Activated CD4-positive, CD25-positive, alpha-beta regulatory T cell treated with anti-CD3 and anti-CD28 coated beads, Interleukin-2, amount 50 U/mL, for 24 hours (primary cell): ENCODE measurements at places on chromosomes 3 and 15.

- ATAC-seq: no peak
These were observed 156.8 kb downstream of the WNT5A start for GRCh38 chr3:55330355-55330754.

GRCh38 chr3:50248387-50248786, 12.4 kb downstream of the GNAI2 start:
- ATAC-seq: no peak

- no peak for ATAC-seq
These were observed 21.6 kb upstream of the TIGIT start for GRCh38 chr3:114272271-114272670.

- peak; percentile 77 for ATAC-seq
These were observed 43.5 kb downstream of the LPP start for GRCh38 chr3:188197388-188197847.

DNA sequence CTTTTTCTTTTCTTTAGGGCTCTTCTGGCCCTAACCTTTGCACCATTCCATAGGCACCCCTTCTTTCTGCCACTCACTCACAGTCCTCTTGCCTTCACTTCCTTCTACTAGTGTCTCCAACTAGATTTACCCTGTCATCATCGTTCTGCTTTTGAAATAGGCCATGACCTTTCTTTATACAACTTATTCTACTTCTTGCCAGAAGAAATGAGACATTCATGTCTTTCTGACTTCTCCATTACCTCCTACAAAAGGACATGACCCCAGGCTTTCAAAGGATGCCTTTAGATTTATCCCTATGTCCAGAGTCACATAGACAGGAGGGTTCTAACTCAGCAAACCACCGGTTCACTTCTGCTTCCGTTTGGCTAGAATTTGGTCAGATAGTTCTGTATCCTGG, 336.4 kb upstream of the LRRFIP2 start:
- ATAC-seq: no peak

- no peak for ATAC-seq
These were observed 122.7 kb downstream of the WNT5A start for GRCh38 chr3:55364421-55364820.

GRCh38 chr3:113589971-113590370, 57.6 kb downstream of the SIDT1 start:
- no peak for ATAC-seq

- ATAC-seq: no peak
These were observed 23.2 kb downstream of the NRG4 start for GRCh38 chr15:75989045-75989444.

DNA sequence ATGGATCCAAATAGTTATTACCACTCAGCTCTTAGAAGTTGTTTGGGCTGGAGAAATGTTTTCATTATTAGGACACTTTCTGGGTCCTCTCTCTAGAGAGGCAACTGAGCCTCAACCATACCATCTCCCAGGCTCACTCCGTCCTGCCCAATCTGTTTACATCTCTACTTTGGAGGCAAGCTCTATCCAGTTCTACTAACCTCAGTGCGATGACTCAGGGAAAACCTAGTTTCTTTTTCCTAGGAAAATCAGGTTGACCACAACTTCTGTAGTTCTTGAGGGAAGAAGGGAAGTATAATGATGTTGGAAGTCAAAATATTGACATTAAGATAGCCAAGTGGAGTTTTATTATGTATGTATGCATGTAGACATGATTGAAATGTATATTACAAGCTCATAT, 40.4 kb downstream of the LPP start:
- no peak for ATAC-seq

GRCh38 chr3:54003136-54003535, 111.5 kb upstream of the SELENOK start:
- ATAC-seq: no peak

GRCh38 chr3:136075811-136076210, 110.3 kb downstream of the PPP2R3A start:
- no peak for ATAC-seq

DNA sequence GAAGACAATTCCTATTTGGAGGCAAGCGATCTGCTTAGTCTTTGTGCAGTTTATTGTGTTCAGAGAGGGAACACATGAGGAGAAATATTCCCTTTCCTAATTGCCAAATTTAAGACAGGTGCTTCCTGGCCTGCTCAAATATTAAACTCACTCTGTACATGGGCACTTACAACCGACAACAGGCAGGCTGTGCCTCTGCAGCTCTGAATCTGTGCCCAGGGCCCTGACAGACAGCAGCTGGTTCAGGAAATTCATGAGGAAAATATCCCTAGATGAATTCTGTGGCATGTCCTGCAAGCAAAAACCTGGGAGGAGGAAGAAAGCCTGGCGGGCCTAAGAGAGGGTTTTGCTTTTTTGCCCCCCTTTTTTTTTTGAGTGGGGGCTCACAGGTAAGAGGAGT, 169.3 kb upstream of the TRIM42 start:
- ATAC-seq: no peak

DNA sequence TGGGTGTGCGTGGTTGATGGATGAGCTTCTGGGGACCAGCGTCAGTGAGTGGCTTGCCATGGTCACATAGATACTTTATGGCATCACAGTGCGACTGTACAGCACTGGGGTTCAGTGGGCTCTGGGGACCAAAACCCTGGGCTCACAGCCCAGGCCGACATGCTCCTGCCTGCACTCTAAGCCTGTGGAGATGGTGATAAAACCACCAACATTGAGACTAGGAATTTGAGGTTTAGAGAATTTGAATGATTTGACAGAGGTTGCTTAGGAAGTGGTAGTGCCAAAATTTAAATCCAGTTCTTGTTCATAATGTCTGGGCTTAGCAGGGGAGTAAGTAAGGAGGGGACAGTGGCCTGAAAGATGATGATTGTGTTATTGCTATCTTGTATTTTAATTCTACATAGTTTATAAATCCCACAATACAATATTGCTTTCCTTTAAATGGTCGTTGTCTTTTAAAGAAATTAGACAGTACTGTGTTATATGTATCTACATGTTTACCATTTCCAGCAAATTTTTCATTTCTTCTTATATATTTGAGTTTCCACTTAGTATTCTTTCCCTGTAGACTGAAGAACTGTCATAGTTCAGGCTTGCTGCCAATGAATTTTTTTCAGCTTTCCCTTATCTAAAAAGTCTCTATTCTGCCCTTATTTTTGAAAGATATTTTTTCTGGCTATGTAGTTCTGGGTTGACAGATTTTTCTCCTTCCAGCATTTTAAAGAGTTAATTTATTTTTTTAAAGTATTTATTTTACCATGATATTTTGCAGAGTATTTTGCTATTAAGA, 235.4 kb upstream of the RGMA start:
- ATAC-seq: no peak
